M059J (cell line): ENCODE measurements at places on chromosomes 5 and 9. TPM values are rescaled to one million over a fixed set of nuclear protein-coding genes. Genes with fewer than 3 reads are reported as not detected.

The DMRT3 gene
- not detected in 2 replicates for total RNA-seq

The SHROOM1 gene
- 7.3 and 10.3 TPM in 2 replicates for total RNA-seq

The IL7R gene
- total RNA-seq, result 20.4 and 30.7 TPM in 2 replicates

- peak; percentile 84 for DNase-seq
These were observed 21.2 kb upstream of the LOX start for GRCh38 chr5:122099060-122099790.

GRCh38 chr5:158808542-158808941 lies 291.2 kb downstream of the EBF1 start:
- DNase-seq, result no peak

DNA sequence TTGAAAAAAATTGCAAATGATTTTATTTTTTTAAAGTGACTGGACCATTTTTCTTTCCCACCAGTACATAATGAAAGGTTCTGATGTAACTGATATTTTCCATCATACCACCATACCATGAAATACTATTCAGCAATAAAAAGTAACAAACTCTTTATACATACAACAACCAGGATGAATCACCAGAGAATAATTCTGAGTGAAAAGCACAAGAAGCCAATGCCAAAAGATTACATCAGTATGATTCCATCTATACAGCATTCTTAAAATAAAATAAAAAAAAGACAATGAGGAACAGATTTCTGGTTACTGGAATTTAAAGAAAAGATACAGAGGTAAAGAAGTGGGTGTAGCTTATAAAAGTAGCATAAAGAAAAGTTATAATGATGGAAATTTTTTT lies 423.7 kb upstream of the ST8SIA4 start:
- no peak for DNase-seq

- DNase-seq, result no peak
These were observed 1.4 kb downstream of the ADAMTS2 start for GRCh38 chr5:179343719-179344430.

- DNase-seq, result no peak
These were observed 185.6 kb downstream of the DCP2 start for GRCh38 chr5:113162208-113162607.

DNA sequence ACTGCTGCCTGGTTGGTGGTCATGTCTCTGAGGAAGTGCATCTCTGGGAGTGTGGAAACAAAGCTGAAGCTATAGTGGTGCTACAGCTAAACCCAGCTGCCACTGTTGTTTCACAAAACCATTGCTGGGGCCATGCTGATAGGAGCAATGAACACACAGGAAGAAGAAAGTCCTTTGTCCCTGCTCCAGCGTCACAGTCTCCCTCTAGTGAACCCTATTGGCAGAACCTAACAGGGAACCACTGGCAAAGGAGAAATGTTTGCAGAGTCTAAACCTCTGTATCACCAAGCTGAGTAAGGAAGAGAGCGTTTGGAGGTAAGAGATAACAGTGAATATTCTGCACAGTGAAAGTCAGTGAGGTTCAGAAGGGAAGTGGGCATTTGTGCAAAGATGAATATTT lies 244.0 kb downstream of the YTHDC2 start:
- DNase-seq, result no peak

GRCh38 chr5:56233230-56233629 lies at the start of gene ANKRD55:
Gene ANKRD55 (minus strand): TSS chr5:56233330. CDS start chr5:56232913, 417 bp downstream.
- no peak for DNase-seq

DNA sequence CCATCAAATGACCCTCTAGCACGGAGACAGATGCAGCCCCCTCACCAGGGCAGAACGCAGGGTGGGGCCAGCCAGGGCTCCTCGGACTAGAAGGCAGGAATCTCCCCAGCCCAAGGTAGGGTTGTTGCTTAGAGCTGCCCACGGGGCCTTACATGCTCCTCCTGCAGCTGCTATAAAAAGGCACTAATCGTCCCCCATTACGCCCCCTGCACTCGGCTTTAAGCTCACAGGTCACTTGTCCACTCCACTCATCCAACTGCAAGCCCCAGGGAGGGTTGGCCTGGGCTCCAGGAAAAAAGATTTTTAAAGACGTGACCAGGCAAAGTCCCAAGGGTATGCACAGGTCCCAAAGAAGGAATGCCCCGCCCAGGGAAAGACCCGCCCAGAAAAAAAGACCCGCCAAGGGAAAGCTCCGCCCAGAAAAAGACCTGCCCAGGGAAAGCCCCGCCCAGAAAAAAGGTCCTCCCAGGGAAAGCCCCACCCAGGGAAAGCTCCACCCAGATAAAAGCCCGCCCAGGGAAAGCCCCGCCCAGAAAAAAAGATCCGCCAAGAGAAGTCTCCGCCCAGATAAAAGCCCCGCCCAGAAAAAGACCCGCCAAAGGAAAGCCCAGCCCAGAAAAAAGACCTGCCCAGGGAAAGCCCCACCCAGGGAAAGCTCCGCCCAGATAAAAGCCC lies 11.1 kb downstream of the GRIN1 start:
- DNase-seq, result no peak
